ENCODE measurements at places on chromosomes 1 and 21.

GRCh38 chr21:26164311-26164710, 6.3 kb downstream of the APP start:
- peaks cover 15% of the 10 kb centered on the region for H3K4me1 ChIP-seq
- no peak overlapping the region for H3K27ac ChIP-seq
- no peak overlapping the region for H3K4me3 ChIP-seq
- no peaks in the 10 kb centered on the region for H3K27me3 ChIP-seq
- no peaks in the 10 kb centered on the region for H3K36me3 ChIP-seq

DNA sequence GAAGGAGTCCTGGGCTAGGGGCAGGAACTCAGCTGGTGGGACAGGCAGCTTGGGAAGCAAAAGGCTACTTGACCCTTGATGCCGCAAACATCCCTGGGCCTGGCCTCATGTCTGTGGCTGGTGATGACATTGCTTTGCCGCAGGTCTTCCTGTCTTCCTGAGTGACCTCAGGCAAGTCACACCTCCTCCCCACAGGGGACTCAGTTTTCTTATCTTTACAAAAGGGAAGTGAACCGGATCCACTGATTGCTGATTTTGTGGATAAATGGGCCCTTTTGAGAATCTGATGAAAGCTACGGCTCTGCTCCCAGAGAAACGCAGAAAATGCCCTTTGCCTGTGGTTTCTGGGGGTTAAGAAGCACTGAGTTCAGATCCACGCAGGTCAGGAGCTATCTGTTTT, 20.7 kb downstream of the PLOD1 start:
- H3K27ac ChIP-seq = no peak overlapping the region
- DNase-seq = no peak
- H3K4me1 ChIP-seq = no peaks in the 10 kb centered on the region

GRCh38 chr1:191699343-191699742, 458.9 kb upstream of the RGS18 start:
- H3K36me3 ChIP-seq = no peaks in the 10 kb centered on the region
- no peaks in the 10 kb centered on the region for H3K27me3 ChIP-seq
- no peak for DNase-seq
- H3K4me3 ChIP-seq = no peak overlapping the region

DNA sequence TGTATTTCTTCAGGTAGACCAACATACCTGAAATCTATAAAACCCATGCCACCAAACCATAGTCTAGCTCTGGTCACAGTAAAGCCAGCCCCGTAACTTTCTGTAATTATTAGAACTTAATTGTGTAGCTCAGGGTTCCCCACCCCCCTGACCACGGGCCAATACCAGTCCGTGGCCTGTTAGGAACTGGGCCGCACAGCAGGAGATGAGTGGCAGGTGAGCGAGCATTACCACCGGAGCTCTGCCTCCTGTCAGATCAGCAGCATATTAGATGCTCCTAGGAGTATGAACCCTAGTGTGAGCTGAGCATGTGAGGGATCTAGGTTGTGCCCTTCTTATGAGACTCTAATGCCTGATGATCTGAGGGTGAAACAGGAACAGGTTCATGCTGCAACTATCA, 14.6 kb downstream of the TENT5C start:
- no peak overlapping the region for H3K27ac ChIP-seq
- no peaks in the 10 kb centered on the region for H3K27me3 ChIP-seq
- DNase-seq = no peak
- no peaks in the 10 kb centered on the region for H3K4me1 ChIP-seq

GRCh38 chr1:232980355-232980978, 30.1 kb downstream of the NTPCR start:
- H3K36me3 ChIP-seq = peaks cover 62% of the 10 kb centered on the region
- no peaks in the 10 kb centered on the region for H3K27me3 ChIP-seq
- no peak for DNase-seq
- H3K4me1 ChIP-seq = peaks cover 5% of the 10 kb centered on the region
- H3K4me3 ChIP-seq = no peak overlapping the region

DNA sequence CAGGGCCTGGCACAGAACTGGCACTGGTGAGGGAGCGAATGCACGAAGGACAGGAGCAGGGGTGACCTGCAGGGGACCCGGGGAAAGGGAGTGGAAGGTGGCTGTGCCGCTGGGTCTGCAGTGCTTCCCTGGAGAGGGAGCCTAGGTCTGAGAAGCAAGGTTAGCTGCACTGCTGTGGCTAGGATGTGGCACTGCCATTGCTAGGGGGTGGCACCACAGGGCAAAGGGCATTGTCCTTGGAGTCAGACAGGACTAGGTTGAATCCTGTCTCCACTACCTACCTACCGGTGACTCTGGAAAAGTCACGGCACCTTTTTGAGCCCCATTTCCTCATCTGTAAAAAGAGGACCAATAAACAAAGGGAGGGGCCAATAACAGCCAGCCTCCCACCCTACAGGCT, 28.3 kb downstream of the SLC1A7 start:
- H3K27me3 ChIP-seq = no peaks in the 10 kb centered on the region
- H3K27ac ChIP-seq = peak overlapping the region; percentile 60
- no peak overlapping the region for H3K4me3 ChIP-seq
- H3K36me3 ChIP-seq = no peaks in the 10 kb centered on the region
- DNase-seq = no peak
- peaks cover 64% of the 10 kb centered on the region for H3K4me1 ChIP-seq

DNA sequence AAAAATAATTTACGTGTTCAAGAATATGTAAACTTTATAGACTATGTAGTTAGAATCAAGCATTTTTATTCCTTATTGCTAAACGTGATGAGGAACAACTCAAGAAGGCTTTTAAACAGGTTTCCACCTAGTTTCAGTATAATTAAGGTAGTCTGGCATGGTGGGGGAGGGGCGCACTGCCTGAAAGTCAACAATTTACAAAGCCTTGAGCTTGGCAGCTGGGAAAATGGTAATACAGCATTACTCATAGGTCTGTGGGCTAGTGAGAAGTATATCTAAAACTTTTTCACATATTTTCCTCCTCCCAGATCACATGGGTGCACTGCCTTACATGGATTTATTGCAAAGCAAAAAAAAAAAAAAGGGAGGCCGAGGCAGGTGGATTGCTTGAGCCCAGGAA, 75.2 kb downstream of the EVI5 start:
- no peaks in the 10 kb centered on the region for H3K4me1 ChIP-seq
- no peak overlapping the region for H3K27ac ChIP-seq
- H3K36me3 ChIP-seq = no peaks in the 10 kb centered on the region
- DNase-seq = no peak
- H3K27me3 ChIP-seq = no peaks in the 10 kb centered on the region

GRCh38 chr1:76864383-76864782, 2.9 kb upstream of the ST6GALNAC5 start:
- H3K4me3 ChIP-seq = no peak overlapping the region
- no peak for DNase-seq
- peaks cover 10% of the 10 kb centered on the region for H3K4me1 ChIP-seq

DNA sequence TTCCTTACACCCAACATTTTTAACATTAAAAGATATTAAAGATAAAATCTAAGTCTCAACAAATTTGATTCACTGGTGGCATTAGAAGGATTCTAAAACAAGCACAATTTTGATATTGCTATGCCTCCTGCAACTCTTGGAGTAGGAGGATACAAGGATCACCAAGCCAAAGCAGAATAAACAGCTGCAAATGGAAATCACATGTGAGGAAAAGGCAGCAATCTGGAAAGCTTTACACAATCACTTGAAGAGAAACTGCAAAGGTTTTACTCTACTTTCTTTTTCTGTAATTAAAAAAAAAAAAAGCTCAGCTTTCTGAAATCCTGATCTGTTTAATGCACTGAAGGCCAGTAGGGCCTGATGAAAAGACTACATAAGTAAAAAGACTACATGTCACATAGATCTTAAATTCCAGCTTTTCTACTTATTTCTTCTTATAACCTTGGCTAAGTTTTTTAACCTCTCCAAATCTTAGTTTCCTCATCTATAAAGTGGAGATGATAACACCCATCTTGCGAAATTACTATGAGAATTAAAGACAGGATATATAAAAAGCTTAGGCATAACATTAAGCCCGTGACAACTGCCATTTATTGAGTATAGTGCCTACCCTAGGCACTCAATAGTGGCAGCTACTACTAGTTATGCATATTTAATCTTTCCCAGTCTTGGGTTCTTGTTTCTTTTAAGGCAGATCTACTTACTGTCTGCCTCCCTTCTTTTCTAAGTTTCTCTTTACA, 73.5 kb downstream of the EPS15 start:
- H3K27ac ChIP-seq = no peak overlapping the region
- no peaks in the 10 kb centered on the region for H3K27me3 ChIP-seq
- no peaks in the 10 kb centered on the region for H3K36me3 ChIP-seq

- no peak overlapping the region for H3K4me3 ChIP-seq
- H3K4me1 ChIP-seq = peaks cover 43% of the 10 kb centered on the region
- no peak for DNase-seq
These were observed 403.2 kb upstream of the ADAMTS5 start for GRCh38 chr21:27369978-27370571.

- no peak overlapping the region for H3K4me3 ChIP-seq
- H3K36me3 ChIP-seq = no peaks in the 10 kb centered on the region
- no peaks in the 10 kb centered on the region for H3K4me1 ChIP-seq
- no peak for DNase-seq
- H3K27me3 ChIP-seq = no peaks in the 10 kb centered on the region
- no peak overlapping the region for H3K27ac ChIP-seq
These were observed 84.3 kb upstream of the HP1BP3 start for GRCh38 chr1:20871419-20871818.

- H3K4me3 ChIP-seq = no peak overlapping the region
- no peaks in the 10 kb centered on the region for H3K36me3 ChIP-seq
- no peaks in the 10 kb centered on the region for H3K27me3 ChIP-seq
- no peak for DNase-seq
- H3K4me1 ChIP-seq = no peaks in the 10 kb centered on the region
These were observed 18.6 kb upstream of the C1orf105 start for GRCh38 chr1:172401892-172402291.

GRCh38 chr1:28877132-28877781, 37.1 kb upstream of the EPB41 start:
- DNase-seq = peak; percentile 63
- H3K36me3 ChIP-seq = no peaks in the 10 kb centered on the region
- H3K4me1 ChIP-seq = peaks cover 2% of the 10 kb centered on the region
- H3K27ac ChIP-seq = no peak overlapping the region
- no peak overlapping the region for H3K4me3 ChIP-seq

GRCh38 chr1:15431571-15431948, 6.7 kb upstream of the CTRC start:
- no peaks in the 10 kb centered on the region for H3K27me3 ChIP-seq
- no peak for DNase-seq
- H3K36me3 ChIP-seq = no peaks in the 10 kb centered on the region

- no peak overlapping the region for H3K27ac ChIP-seq
- peaks cover 17% of the 10 kb centered on the region for H3K27me3 ChIP-seq
- no peak for DNase-seq
- no peaks in the 10 kb centered on the region for H3K36me3 ChIP-seq
- no peaks in the 10 kb centered on the region for H3K4me1 ChIP-seq
- no peak overlapping the region for H3K4me3 ChIP-seq
These were observed 137.1 kb downstream of the PCBP3 start for GRCh38 chr21:45780647-45781046.

GRCh38 chr1:91707114-91707889, 178.6 kb downstream of the TGFBR3 start:
- H3K27me3 ChIP-seq = no peaks in the 10 kb centered on the region
- H3K27ac ChIP-seq = no peak overlapping the region
- peaks cover 27% of the 10 kb centered on the region for H3K36me3 ChIP-seq
- H3K4me3 ChIP-seq = no peak overlapping the region
- DNase-seq = no peak

- peaks cover 61% of the 10 kb centered on the region for H3K4me1 ChIP-seq
- H3K36me3 ChIP-seq = no peaks in the 10 kb centered on the region
- H3K27ac ChIP-seq = peak overlapping the region; percentile 93
- peak; percentile 93 for DNase-seq
These were observed 10.0 kb downstream of the SLX9 start for GRCh38 chr21:44949779-44950198.

GRCh38 chr1:212286556-212287131, 1.4 kb downstream of the PPP2R5A start:
- H3K4me1 ChIP-seq = peaks cover 23% of the 10 kb centered on the region
- H3K27ac ChIP-seq = peak overlapping the region; percentile 96
- DNase-seq = no peak

DNA sequence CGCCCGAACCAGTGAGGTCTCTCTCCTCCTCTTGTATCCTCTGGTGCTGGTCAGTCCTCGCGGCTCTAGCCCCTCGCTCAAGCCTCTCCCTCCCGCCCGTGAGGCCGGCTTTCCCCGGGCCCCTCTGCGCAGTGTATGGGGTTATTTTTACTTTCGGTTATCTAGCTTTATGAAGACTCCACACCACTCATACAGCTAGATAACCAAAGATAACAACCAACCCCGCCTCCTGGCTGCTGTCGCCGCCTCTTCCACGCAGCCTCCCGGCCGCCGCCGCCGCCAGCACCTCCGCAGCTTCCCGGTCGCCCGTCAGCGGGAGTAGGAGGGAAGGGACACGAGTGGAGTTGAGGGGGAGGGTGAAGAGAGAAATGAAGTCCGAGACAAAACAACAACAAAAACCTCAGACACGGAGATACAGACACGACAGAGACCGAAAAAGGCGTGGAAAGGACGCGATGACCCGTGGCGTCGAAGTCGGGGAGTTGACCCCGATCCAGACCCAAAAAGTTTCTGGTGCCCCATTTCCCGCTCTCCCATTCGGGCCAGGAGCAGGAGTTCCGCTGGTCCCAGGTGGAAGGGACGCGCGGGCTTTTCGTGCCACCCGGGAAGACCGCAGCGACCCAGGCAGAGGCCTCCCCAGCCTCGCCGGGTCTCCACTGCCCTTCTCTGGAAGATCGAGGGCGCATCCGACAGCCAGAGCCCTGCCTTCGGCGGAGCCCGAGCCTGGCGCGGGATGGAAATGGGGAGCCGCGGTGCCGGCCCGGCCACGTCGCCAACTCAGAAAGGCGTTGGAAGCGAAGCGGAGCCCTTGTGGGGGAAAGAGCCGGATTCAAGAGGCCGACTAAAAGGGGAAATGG, 51.4 kb downstream of the RHBG start:
- H3K4me3 ChIP-seq = no peak overlapping the region
- no peak overlapping the region for H3K27ac ChIP-seq
- no peak for DNase-seq
- H3K4me1 ChIP-seq = peaks cover 23% of the 10 kb centered on the region
- peaks cover 99% of the 10 kb centered on the region for H3K27me3 ChIP-seq
- H3K36me3 ChIP-seq = no peaks in the 10 kb centered on the region

Measured in tibial artery (tissue), 4 donors.